NCI-H524 treated with DMSO at 0.1 percent for 48 hours (cell line): ENCODE measurements at places on chromosomes 2 and 18.

GRCh38 chr18:13214609-13215008, 4.0 kb upstream of the LDLRAD4 start:
- DNase-seq = no peak

- DNase-seq = peak; percentile 17
These were observed 112.8 kb downstream of the NBAS start for GRCh38 chr2:15448250-15448839.

DNA sequence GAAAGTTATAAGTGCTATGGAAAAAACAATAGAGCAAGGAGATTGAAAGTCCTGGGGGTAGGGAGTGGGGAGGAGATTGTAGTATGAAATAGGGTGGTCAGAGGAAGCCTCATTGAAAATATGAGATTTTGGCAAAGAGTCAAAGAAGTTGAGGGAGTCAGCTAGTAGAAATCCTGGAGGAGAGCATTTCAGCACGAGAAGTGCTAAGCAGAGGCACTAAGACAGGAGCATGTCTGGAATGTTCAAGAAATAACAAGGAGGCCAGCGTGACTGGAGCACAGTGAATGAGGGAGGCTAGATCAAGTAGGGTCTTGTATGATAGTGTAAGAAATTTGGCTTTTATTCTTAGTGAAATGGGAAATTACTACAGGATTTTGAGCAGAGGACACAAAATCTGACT, 2.1 kb upstream of the TSPYL6 start:
- DNase-seq = no peak

DNA sequence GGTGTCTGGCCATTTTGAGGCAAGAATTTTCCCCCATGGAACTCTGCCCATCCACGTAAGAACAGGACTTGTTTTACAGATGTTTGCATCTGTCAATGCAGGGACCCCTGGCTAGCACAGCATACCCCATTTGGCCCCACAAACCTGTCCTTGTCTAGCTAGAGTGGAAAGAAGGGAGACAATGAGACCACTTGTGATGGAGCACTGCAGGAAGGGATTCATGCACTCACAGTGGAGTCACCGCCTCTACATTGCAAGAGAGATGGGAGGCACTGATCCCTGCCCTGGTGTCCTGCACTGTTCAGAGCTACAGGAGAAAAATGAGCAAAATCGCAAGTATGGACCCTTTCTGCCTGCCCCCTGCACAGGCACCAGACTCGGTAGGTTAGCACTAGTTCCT, 32.5 kb downstream of the NPAS2 start:
- DNase-seq = no peak

- no peak for DNase-seq
These were observed 338.3 kb downstream of the ALK start for GRCh38 chr2:29583104-29583503.

GRCh38 chr2:123916531-123916930, 108.6 kb upstream of the CNTNAP5 start:
- DNase-seq = peak; percentile 61

GRCh38 chr18:58887613-58887963, 22.9 kb downstream of the ZNF532 start:
- DNase-seq = no peak
